ENCODE measurements at places on chromosomes 2 and 18.

- no peak for DNase-seq
Observed at GRCh38 chr18:50310080-50310479, 22.6 kb upstream of the CXXC1 start.

GRCh38 chr18:32175265-32175664 lies 14.6 kb upstream of the MEP1B start:
- DNase-seq: peak; percentile 75

GRCh38 chr18:49519101-49519971 lies 32.3 kb upstream of the C18orf32 start:
- DNase-seq: no peak

GRCh38 chr2:20985062-20985461 lies 58.8 kb downstream of the APOB start:
- DNase-seq: no peak

DNA sequence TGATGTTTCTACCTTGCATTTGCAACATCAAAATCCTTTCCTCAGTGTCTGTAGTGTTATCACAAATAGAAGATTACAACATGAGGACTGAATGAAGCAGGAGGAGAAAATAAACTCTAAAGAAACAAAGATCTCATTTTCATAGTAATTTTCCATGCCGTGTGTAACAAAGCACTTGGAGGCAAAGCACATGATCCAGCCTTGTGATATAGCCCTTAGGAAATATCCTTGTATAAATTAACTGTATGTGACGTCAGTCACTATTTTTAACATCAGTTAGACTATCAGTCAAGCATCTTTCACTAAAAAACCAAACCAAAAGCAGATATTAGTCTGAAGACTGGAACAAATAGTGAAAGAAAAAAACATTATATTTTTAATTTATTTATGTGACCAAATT lies 492.1 kb upstream of the CNTNAP5 start:
- no peak for DNase-seq

DNA sequence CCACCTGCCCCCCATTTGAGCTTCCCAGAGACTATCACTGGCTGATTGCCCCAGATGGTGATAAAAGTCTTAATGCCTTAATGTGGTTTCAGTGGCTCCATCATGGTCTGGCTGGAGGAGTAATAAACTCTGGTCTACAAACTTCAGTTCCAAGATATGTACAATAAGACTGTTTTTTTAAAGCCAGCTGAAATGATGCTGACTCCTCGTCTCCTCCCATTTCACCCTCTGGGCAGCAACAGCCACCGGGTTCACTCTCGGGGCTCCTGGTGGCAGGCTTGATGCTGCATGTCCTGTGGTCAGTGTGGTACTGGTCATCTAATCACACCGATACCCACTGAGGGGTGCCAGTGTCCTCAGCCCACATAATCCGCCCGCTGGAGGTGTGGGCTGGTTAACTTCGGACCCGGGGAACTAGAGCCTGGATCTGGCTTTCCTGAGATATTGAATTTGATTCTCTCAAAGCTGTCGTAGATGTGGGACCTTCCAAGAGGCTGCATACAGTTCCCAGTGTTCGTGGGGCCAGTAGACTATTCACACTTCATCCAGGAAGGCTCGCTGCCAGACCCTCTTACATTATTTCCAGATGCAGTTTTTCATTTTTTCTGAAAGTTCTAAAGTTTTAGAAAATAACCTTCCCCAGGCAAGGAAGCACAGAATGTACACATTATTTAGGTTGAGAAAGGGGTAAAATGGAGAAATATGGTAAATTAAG lies 95.3 kb downstream of the GALR1 start:
- DNase-seq: no peak

GRCh38 chr2:143632751-143633374 lies 503.6 kb downstream of the ARHGAP15 start:
- DNase-seq: peak; percentile 85

- no peak for DNase-seq
Observed at GRCh38 chr2:43130548-43130875, 95.9 kb downstream of the ZFP36L2 start.

DNA sequence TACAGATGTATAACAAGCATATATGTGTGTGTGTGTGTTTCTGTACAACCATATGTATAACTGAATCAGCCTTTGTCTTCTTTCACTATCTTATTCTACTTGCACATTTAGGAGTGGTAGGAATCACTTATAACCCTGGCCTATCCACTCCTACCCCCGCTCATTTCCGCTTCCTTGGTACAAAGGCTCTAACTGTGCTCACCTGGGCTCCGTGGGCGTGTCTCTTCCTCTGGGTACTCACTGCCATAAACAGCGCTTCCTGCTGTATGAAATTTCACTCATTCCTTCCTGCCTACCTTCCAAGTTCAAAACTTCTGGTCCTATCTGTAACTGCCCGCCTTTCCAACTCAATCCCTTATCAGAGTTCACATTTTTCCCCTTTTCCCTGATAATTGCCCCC lies 815.5 kb downstream of the EPHA4 start:
- peak; percentile 16 for DNase-seq

DNA sequence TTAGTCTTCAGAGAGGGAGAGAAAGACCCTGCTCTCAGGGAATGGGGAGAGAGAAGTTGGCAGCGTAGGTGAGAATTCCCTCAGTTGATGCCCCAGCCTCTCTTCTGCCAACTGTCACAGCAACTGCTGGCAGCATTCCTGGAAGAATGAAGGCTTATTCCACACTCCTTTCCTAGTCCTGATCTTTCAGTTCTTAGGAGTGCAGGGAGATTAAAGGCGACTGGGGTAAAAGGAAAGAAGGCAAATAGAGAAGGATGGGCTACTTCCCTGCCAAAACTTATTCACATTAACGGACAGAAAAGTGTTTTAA lies 65.9 kb upstream of the ACAA2 start:
- no peak for DNase-seq

DNA sequence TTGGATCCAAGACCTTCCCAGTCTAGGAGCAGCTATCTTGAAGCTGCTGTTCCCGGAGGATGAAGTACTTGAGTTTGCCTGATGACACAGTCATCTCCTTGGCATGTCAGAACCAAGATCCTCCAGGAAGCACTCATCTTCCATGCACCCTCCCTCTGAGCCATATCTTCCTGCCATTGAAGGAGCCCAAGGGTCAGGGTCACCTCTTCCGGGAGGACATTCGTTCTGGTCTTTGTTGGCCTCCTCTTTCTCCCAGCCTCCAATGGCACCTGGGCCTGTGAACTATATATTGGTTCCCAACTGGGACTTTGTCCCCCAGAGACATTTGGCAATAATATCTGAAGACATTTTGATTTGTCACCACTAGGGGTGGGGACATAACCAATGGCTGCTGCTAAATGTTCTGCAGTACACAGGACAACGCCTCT lies 4.2 kb upstream of the MYO7B start:
- DNase-seq: no peak

- peak; percentile 76 for DNase-seq
Observed at GRCh38 chr2:205769879-205770278, 87.6 kb downstream of the NRP2 start.

GRCh38 chr2:160379399-160379798 lies 114.2 kb downstream of the RBMS1 start:
- DNase-seq: no peak

GRCh38 chr2:54535599-54536195 lies 79.6 kb downstream of the SPTBN1 start:
- no peak for DNase-seq

DNA sequence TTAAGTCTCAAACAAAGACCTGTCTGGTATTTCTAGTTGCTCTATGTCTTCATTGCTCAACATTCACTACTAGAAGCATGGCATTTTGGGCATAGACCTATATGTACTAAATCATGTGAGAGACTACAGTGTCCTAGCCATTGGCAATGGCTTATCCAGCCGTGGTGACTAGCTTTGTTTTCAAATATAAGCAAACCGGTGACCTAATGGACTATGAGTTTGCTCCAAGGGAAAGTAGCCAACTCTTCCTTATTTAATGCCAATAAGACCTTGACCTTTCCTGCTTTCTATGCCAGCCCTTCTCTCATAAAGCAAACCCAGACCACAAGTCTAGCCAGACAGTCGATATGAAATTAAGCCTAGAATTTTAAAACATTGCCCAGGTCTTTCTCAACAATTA lies 113.7 kb upstream of the CREB1 start:
- DNase-seq: no peak

- no peak for DNase-seq
Observed at GRCh38 chr2:210337159-210337558, 22.2 kb upstream of the MYL1 start.

GRCh38 chr18:75782826-75783225 lies 355.3 kb upstream of the SMIM21 start:
- no peak for DNase-seq

- no peak for DNase-seq
Observed at GRCh38 chr2:29112379-29112778, 2.8 kb upstream of the CLIP4 start.

GRCh38 chr2:26807788-26808460 lies 22.1 kb downstream of the CENPA start:
- no peak for DNase-seq

GRCh38 chr2:239378918-239379640 lies 21.7 kb downstream of the HDAC4 start:
- DNase-seq: no peak

- no peak for DNase-seq
Observed at GRCh38 chr2:161681046-161681445, 56.8 kb downstream of the SLC4A10 start.

DNA sequence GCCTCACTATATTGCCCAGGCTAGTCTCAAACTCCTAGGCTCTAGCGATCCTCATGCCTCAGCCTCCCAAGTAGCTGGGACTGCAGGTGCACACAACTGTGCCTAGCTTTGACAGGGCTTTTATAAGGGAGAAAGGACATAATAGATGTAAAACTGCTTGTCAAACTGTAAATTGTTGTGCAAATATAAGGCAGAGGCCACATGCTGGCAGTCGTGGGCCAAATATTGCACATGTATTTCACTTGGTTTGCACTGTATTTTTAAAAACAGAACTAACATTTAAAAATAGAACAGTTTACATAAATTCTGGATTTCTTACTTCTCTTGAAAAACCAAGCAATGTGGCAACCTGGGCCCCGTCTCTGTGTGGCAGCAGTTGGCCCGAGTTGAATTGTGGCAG lies 31.2 kb upstream of the MYO3B start:
- DNase-seq: no peak

GRCh38 chr2:54979321-54980044 lies 70.8 kb downstream of the RTN4 start:
- DNase-seq: no peak

DNA sequence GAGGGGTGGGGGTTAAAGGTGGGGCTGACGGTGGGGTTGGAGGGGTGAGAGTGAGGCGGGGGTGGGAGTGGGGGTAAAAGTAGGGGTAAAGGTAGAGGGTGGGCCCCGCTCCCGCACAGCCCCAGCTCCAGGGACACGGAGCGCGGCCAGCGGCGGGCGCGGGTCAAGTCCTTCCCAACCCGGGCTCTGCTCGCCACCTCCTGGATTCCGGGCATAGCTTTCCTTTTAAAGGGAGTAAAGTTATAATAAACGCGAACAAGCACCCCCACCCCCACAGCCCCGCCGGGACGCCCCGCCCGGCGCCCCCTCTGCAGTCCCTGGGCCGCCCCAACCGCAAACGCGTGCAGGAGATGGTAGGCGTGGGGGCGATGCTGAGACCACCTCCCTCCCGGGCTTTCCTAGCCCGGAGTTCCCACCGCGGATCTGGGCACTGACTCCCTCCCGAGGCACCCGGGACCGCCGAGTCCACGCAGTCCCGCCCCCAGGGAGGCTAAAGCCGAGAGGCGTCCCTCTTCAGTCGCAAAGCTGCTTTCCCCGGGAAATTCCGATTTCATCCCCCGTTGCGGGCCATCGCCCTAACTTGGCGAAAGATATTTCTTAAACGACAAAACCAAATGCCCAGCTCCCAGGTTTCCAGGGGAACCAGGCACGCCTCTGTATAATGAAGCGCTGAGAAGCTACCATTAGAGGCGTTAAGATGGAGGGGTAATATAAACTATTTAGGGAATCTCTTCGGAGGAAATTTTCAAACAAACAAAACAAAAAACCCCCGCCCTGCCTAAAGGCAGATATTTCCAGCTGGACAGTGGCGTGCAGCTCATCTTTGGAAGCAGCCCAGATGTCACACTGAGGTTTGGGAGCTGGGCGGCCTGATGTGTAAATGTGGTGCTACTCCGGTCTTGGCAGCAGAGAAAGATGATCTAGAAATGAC lies at the start of gene LIMS2:
Gene LIMS2 (minus strand): TSS at position 200 of the 931 bp plus-strand sequence. CDS start 506 bp downstream, outside the sequence.
- DNase-seq: no peak

GRCh38 chr18:76881744-76882143 lies 59.4 kb downstream of the ZNF236 start:
- no peak for DNase-seq

DNA sequence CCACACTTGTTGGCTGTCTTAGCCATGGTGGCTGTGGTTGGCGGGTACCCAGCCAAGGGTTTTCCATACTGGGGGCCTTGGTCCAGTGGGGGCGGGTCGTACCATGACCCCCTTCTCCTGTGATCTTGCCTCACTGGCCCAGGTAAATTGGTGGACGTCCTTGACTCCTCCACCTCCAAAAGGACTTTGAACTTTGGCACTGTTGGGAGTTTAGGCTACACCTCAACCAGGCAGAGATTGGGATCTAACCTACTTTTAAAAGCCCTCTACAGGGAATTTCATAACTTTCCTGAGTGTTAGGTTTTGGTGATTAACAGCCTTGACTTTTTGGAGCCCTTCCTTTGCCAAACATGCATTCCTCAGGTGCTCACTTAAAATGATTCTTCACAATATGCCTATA lies 106.7 kb downstream of the NEDD4L start:
- no peak for DNase-seq

DNA sequence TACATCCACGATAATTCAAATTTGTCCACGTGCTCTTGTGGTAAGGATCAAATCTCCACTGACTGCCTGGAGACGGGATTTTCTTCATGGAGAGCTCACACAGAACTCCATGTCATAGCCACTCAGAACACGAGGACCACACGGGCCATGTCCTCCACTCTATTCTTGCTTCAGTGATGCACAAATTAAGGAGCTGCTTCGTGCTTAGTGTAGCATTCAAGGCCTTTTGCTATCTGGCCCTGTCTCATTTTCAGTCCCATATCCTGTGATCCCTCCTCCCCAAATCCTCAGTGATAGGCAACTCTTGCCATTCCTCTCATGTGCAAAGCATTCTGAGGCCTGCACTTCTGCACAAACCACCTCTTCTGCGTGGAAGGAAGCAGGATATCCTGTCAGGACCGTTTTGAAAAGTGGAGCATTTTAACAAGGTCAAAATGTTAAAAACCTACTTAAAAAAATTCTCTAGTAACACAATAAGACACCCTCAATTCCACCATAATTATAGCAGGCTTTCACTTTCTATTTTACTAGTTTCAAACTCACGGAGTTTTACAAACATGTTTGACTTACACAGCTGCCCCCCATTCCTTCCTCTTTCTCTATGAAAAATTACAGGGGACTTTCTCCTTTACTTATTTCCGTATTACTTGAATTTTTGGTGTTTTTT lies 35.2 kb downstream of the ST3GAL5 start:
- DNase-seq: no peak

All from DMS153 (cell line).